NCI-H526 treated with DMSO at 0.1 percent for 48 hours (cell line): ENCODE measurements at places on chromosomes 1 and 21.

GRCh38 chr1:41417746-41418145 is 56.5 kb downstream of the FOXO6 start:
- DNase-seq, result no peak

DNA sequence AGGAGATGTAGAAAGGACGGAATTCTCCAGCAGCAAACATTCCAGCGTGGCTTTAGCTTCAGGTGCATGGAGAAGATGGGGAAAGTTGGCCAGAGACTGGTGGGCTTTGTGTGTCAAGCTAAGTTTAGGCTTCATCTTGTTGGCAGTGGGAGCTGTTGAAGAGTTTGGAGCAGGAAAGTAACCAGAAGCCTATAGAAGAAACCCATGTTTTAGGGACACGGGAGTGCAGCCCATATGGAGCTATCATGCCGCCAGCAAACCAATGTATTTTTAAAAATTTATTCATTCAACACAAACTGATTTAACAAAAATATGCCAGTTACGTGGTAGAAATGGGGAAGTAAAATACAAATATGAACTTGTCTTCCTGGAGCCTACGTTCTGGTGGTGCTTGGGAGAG is 53.7 kb downstream of the ACTL8 start:
- no peak for DNase-seq

GRCh38 chr1:53580009-53580400 is 120.8 kb downstream of the DMRTB1 start:
- DNase-seq, result no peak

- peak; percentile 26 for DNase-seq
Observed at GRCh38 chr1:233607252-233608119, 6.4 kb upstream of the KCNK1 start.

- no peak for DNase-seq
Observed at GRCh38 chr1:10599194-10599861, 124.6 kb downstream of the PEX14 start.

DNA sequence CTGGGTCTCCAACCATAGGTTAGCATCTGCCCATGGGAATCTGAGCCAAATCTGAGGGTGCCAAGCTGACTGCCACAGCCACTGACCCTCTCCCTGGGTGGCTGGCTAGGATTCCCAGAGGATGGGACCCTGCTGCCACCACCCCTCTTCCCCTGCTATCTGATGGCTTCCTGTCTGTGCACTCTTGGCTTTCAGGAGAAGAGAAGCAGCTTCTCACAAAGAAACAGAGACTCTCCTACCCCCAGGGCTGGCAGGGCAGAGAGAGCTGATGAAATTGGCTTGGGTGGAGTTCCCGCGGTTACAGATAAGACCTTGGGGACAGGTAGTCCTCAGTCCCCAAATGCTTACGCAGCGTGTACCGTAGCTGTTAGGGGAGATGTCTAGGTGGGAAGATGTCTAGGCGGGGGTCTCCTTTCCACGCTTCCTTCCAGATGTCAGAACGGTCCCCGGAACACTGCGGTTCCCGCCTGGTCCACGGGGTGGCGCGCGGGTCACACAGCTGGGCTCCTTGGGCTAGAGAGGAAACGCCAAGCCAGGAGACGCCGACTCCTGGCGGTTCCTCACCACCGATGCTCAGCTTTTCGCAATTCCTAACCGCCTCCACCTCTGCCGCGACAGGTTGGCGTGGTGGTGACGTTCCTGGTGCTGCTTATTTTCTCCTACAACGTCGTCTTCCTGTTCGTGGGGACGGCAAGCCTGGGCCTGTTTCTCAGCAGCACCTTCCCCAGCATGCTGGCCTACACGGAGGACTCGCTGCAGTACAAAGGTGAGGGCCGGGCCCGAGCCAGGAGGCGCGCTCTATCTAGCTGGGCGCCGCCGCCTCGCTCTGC is 40.1 kb downstream of the ELK4 start:
- DNase-seq, result peak; percentile 75

DNA sequence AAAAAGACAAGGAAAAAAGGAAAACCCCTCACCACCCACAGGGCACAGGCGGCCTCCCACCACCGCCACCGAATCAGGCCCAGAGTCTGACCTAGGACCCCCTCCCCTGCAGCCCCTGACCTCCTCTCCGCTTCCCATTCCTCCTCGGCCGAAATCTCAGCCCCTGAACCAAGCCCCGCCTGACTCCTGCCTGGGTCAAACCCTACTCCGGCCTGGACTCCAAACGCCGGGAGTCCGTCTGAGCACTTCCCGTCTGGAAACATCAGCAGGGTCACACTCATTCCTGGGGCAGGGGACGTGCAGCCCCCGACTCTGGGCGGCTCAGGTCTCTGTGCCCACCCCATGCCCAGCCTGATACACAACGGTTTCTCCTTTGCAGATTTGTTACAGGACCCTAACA is 26.4 kb upstream of the SUMO3 start:
- DNase-seq, result no peak

DNA sequence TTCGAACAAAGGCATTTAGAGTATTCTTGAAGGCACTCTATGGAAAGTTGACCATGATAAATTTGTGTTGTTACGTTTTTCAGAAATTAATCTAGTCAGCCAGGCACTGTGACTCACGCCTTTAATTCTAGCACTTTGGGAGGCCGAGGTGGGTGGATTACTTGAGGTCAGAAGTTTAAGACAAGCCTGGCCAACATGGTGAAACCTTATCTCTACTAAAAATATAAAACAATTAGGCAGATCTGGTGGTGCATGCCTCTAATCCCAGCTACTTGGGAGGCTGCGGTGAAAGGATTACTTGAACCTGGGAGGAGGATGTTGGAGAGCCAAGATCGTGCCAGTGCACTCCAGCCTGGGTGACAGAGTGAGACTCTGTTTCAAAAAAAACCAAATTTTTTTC is 130.6 kb upstream of the BRINP3 start:
- no peak for DNase-seq

DNA sequence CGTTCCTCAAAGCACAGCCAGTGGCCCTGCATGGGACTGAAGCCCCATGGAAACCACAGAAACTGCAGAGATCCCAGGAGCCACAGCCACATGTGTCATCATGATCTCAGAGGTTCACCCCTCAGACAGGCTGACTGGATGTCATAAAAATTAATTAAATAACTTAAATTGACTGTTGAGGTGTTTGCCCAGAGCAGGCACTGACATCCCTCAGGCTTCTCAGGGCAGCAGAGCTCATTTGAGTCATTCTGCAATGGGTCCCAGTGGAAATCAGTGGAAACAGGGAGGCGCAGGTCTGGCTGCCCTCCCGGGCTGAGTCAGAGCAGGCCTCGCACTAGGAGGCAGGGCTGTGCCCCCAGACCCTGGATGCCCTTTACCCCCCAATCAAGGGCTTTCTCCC is 135.1 kb downstream of the CDC7 start:
- DNase-seq, result no peak
